Activated T-cell treated with anti-CD3 and anti-CD28 coated beads, Interleukin-2, amount 50 U/mL, for 48 hours (primary cell): ENCODE measurements at places on chromosomes 16 and 17.
A peak's percentile ranks its signal among the peaks of the same experiment; 100 is the strongest.

DNA sequence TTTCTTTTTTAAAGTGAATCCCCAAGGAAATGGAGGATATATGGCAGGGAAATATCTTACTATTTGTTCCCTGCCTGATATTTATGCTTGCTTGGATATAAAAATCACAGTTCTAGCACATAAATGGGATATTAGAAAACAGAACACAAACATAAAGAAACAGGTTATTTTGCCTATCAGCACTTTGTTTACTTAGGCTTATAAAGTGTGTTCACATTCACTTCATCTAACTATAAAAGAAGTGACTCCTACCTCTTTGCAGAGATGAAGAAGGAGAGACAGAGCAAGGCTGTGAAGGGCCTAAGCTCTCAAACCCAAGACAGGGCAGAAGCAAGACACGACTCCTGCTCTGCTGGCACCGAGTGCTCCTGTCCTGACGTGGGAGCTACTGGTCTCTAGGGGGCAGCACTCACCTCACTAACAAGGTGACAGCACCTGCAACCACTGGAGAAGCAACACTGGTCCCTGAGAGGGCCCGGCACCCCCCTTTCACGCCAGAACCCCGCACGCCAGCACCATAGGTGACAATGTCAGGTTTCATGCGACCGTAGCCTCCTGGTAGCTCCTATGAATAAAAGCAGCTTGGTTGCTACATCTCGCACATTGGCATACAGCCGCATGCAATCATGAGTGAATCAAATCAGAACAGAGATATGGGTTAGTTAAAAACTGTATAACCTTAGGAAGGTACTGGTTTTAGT lies 32.0 kb downstream of the MBTPS1 start:
- peak; percentile 77 for DNase-seq

DNA sequence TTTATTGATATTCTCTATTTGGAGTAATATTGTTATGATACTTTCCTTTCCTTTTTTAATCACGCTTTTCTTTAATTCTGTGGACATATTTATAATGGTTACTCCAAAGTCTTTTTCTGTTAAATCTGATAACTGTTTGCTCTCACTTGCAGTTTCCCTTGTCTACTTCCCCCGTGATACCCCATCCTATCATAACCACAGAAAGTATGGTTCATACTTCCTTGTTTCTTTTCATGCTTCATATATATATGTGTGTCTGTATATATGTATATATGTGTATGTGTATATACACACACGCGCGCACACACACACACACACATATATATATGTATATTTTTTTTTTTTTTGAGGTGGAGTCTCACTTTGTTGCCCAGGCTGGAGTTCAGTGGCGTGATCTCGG lies 23.5 kb downstream of the SPECC1 start:
- no peak for DNase-seq

DNA sequence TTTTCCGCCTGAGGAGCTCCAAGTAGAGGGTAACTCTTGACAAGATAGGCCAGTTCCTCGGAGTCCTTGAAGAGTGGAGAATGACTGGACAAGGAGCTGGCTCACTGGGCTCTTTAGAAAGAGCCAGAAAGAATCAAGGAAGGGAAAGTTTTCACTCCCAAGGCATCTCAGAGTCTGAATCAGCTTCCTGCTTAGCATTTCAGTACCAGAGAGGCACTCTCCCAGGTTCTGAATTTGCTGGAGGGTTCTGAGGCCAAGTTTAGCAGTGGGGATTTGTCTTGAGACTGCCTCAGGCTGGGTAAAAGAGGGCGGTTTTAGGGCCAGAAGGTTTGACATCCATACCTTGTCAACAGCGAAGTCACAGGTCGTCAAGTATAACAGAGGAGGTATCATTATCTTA lies 25.5 kb downstream of the GP2 start:
- no peak for DNase-seq

DNA sequence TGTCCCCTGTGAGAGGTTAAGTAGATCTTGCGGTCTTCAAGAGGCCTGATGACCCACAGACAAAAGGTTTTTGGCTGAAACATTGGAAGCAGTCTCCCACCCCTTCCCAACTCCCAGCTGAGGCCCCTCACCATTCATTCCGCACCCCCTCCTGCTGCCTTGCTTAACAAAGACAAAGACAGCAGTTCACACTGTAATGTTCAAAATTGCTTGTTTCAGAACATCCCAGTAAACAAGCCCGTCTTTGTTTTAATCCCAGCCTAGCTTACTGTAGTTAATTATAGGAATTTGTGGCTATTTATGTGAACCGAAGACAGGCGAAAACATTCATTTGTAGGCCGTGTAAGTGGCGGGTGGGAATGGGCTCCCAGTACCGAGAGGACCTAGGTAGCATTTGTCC lies 55.7 kb downstream of the IRX5 start:
- no peak for DNase-seq

- DNase-seq: no peak
These were observed 292.2 kb downstream of the TOX3 start for GRCh38 chr16:52254746-52255145.

DNA sequence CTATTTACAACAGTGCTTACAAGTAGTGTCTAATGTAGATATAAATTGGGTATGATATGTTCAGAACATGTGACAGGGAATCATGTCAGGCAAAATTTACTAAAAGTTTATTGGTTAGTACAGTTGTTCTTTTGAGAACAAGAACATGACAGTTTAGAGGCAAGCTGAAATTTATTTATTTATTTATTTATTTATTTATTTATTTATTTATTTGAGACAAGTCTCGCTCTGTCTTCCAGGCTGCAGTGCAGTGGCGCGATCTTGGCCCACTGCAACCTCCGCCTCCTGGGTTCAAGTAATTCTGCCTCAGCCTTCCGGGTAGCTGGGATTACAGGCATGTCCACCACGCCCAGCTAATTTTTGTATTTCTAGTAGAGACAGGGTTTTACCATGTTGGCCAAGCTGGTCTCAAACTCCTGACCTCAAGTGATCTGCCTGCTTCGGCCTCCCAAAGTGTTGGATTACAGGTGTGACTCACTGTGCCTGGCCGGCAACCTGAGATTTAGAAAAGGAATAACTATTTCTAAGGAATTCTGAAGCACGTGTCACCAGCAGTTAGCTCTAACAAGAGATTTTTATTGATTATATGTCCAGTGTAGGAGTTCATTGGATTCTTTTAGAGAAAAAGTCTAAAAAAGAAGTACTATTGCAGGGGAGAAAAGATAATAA lies 24.9 kb downstream of the MRTFB start:
- DNase-seq: no peak

DNA sequence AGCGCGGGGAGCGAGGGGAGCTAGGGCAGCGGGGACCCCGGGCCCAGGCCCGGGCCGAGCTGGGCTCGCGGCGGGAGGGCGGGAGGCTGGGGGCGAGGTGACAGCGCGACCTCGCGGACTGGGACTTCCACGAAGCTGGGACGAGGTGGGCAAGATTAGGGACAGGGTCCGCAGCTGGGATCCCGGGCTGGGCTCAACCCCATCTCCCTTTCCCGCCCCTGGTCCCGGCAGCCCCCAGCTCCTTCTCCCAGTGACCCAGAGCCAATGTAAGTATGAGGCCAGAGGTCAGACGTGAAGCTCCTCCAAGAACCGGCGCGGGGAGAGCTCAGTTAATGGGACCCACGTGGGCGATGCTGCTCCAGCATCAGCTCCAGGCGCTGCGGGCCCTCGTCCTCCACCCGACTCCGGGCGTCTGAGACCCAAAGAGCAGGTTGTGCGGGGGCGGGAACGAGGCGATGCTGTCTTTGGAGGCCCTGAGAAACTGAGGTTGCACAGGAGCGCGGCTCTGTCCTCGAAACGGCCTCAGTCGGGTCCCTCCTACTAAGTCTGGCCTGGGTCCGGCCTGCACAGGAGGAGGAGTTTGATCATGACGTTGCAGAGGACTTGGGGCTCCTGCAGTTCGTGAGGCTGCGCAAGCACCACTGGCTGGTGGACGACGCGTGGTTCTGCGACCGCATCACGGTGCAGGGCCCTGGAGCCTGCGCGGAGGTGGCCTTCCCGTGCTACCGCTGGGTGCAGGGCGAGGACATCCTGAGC lies 585 bp downstream of the ALOX12 start:
- no peak for DNase-seq
